Neural progenitor cell (in vitro differentiated cells): ENCODE measurements at places on chromosomes 11 and 22.
A peak's percentile ranks its signal among the peaks of the same experiment; 100 is the strongest.

DNA sequence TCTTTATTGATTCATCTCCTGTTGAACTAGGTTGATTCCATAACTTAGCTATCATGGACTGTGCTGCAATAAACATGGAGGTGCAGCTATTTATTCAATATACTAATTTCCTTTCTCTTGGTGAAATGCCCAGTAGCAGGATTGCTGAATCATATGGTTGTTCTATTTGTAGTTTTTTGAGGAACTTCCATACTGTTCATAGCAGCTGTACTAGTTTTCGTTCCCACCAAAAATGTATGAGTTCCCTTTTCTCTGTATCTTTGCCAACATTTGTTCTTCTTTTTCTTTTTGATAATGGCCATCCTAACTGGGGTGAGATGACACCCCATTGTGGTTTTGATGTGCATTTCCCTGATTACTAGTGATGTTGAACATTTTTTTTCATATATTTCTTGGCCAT is 87.2 kb upstream of the NAV2 start:
- DNase-seq: no peak

- DNase-seq: peak; percentile 71
These were observed 56.1 kb upstream of the TIMP3 start for GRCh38 chr22:32745251-32745995.

DNA sequence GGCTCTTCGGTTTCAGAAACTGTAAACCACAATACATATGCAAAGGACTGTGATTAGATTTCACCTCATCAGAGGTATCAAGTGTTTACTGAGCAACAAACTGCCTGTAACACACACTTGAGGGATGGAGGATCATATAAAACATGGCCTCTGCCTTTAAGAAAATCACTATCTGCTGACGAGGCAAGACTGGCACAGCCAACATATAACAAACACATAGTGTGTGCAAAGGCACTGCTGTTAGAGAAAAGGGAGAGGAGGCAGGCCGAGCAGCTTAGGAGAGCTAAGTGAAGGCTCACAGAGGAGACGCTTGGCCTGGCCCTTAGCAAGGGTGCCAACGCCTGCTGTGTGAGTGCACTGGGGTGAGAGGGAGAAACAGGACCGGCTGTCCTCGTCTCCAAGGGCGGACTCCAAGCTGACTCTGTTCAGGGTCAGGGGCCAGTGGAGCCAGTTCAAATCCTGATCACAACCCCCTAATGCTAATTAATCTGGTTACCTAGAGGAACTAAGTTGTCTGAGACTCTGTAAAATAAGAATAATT is 48.2 kb downstream of the LRFN4 start:
- DNase-seq: no peak

DNA sequence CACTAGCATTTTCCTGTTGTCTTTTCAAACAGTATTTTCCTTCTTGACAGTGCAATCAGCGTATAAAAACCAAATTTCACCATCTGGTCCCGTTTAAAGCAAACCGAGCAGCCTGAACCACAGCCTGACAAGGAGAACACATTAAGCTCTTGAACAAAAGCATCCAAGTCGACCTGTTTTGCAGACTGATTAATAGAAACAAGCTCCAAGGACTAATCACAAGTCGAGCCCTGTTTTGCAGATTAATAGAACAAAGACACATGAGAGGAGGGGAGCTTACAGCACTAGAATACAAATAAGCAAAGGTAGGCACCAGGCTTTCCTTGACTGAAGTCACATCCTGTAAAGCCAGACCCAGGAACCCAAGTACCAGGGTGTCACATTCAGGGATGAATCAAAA is 104.8 kb downstream of the MPPED2 start:
- DNase-seq: peak; percentile 57

DNA sequence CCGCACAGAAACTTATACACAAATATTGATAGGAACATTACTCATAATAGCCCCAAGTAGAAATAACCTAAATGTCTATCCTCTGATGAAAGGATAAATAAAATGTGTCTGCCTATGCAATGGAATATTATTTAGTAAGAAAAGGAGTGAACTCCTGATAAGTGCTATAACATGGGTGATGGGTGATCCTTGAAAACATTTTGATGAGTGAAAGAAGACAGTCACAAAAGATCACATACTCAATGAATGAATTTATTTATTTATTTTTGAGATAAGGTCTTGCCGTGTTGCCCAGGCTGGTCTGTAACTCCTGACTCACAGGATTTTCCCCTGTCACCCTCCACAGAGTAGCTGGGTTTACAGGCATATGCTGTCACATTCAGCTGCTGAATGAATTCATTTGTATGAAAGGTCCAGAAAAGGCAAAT is 17.3 kb downstream of the RNF121 start:
- DNase-seq: no peak

GRCh38 chr22:43313890-43314474 is 29.2 kb downstream of the SCUBE1 start:
- peak; percentile 28 for DNase-seq

- no peak for DNase-seq
These were observed 49.2 kb upstream of the SESN3 start for GRCh38 chr11:95279921-95280868.
